ENCODE measurements at places on chromosomes 16 and 17.

DNA sequence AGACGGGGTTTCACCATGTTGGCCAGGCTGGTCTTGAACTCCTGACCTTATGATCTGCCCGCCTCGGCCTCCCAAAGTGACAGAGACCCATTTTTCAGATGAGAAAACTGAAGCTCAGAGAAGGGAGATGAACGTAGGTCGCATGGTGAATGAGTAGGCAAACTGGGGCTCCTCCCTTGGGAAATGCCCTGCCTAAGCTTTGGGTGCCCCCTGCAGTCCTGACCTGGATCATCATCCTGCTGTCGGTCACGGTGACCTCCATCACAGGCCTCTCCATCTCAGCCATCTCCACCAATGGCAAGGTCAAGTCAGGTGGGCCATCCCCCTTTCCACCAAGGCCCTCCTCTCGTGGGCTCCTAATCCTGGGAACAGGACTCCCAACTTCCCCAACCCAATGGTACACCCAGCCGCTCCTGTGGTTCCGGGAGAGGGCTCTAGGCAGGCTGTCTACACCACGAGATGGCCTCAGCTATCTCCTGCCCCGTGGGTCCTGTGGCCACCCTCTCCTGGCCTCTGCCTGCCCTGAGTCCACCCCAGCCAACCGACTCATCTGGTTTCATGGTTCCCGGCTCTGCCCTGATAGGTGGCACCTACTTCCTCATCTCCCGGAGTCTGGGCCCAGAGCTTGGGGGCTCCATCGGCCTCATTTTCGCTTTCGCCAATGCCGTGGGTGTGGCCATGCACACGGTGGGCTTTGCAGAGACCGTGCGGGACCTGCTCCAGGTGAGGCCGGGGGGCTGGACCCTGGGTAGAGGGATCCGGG is 4.7 kb downstream of the SLC12A3 start:
- no peak for DNase-seq

- no peak for DNase-seq
Measured at GRCh38 chr17:12035673-12036072, 15.0 kb downstream of the MAP2K4 start.

DNA sequence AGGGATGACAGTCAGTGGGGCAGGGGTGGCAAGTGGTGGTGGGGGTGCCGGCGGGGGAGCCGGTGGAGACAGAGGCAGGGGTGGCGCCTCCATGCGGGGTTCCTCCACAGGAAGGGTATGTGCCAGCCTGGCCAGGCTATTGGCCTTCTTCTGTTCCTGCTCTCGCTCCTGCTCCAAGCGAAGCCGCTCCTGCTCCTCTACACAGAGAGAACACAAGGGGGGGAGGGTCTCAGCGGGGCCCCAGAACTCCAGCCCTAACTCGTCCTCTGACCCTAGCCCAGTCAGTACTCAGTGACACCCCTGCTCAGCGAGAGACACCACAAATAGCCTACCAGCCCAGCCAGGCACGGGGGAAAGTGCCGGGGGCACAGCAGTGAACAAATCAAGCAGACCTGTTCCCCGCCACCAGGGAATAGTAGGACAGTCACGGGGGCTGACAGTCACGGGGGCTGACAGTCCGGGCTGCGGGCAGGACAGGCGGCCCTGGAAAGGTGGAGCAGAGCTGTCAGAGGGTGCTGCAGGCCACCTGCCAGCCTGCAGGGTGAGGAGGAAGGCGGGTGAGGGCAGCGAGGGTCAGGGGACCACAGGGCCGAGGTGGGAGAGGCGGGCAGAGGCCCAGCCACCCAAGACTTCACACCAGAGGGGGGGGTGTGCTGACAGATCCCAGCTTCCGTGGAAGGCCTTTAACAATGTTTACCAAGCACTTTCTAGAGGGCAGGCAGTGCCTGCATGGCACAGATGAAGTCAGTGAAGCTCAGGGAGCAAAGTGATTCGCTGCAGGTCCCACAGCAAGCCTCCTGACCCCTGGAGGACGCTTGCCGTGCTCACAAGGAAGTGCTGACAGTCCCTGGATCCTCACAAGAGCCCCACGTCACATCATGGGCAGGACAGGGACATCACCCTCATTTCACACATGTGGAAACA is 5.3 kb downstream of the MNT start:
- DNase-seq: no peak

DNA sequence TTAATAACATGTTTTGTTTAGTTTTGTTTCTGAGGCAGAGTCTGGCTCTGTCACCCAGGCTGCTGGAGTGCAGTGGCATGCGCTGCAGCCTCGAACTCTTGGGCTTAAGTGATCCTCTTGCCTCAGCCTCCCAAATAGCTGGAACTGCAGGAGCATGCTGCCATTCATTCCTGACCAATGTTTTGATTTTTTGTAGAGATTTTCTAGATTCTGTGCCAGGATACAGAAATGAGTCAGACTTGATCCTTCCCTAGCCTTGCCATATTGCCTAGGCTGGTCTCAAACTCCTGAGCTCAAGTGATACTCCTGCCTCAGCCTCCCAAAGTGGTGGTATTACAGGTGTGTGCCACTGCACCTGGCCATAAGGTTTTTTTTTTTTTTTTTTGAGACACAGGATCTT is 17.7 kb downstream of the TAOK1 start:
- DNase-seq: no peak

DNA sequence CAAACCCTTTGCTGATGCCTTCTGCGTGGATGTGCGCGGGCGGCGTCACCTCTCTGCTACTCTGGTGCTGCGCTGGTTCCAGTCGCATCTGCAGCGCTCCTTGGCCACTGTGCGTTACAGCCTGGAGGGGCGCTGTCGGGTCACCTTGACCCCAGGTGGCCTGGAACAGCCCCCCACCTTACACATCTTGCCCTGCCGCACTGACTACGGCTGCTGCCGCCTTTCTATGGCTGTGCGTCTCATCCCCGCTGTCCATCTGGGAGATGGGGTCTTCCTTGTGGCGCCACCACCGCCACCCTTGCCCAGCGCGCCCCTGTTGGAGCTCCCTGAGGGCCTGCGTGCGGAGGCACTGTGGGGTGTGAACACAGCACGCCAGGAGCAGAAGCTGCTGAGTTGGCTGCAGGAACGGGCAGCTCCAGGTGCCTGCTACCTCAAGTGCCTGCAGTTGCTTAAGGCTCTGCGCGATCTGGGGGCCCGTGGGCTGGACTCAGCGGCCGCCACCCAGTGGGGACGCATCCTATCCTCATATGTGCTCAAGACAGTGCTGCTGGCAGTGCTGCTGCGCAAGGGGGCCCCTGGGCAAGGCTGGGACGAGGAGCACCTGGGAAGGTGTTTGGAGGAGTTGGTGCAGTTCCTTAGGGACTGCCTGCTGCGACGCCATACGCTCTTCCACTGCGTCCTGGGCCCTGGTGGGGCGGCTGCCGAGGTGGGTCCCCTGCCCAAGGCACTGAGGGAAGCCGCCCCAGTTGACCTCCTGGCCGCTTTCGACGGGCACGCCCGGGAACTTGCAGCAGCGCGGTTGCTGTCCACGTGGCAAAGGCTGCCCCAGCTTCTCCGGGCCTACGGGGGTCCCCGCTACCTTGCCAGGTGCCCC is 1.6 kb downstream of the ITPRIPL2 start:
- DNase-seq: no peak

All from activated T-helper 1 cell treated with Interleukin-2 at 50 U/mL for 16 hours (primary cell).